ENCODE measurements at places on chromosomes 4 and X. TPM values are rescaled to one million over a fixed set of nuclear protein-coding genes. Genes with fewer than 3 reads are reported as not detected.

Gene IL2
- not detected for total RNA-seq

Gene ADGRG4
- total RNA-seq, result not detected

Gene HTR2C
- total RNA-seq, result not detected

Gene TMPRSS11D
- 11.3 TPM for total RNA-seq

Gene SNX12
- 77.9 TPM for total RNA-seq
